Activated CD4-positive, alpha-beta memory T cell treated with anti-CD3 and anti-CD28 coated beads for 36 hours (primary cell): ENCODE measurements at places on chromosomes 3 and 15. TPM values are rescaled to one million over a fixed set of nuclear protein-coding genes. Genes with fewer than 3 reads are reported as not detected.

The RNF168 gene
- total RNA-seq: 26.1 TPM

The MUSTN1 gene
- 1.1 TPM for total RNA-seq

The C2CD4A gene
- total RNA-seq: 2.3 TPM

The CPN2 gene
- total RNA-seq: not detected

The ANKRD34C gene
- total RNA-seq: not detected
